ENCODE measurements at places on chromosomes 11 and 22. TPM values are rescaled to one million over a fixed set of nuclear protein-coding genes. Genes with fewer than 3 reads are reported as not detected.
A peak's percentile ranks its signal among the peaks of the same experiment; 100 is the strongest.

GRCh38 chr11:129595038-129595962 lies 219.7 kb downstream of the BARX2 start:
- H3K36me3 ChIP-seq = no peaks in the 10 kb centered on the region
- no peak overlapping the region for H3K4me3 ChIP-seq
- no peaks in the 10 kb centered on the region for H3K27me3 ChIP-seq

GRCh38 chr22:44305888-44306287 lies 6.9 kb downstream of the SHISAL1 start:
- no peak overlapping the region for H3K4me3 ChIP-seq
- H3K27me3 ChIP-seq = no peaks in the 10 kb centered on the region
- no peaks in the 10 kb centered on the region for H3K36me3 ChIP-seq
- H3K4me1 ChIP-seq = no peaks in the 10 kb centered on the region

- no peak overlapping the region for H3K4me3 ChIP-seq
- H3K27me3 ChIP-seq = no peaks in the 10 kb centered on the region
- DNase-seq = no peak
- no peak overlapping the region for H3K27ac ChIP-seq
Measured at GRCh38 chr11:28346209-28346608, 238.0 kb downstream of the METTL15 start.

GRCh38 chr11:15665368-15665871 lies 550.7 kb downstream of the INSC start:
- H3K27me3 ChIP-seq = no peaks in the 10 kb centered on the region

- peaks cover 16% of the 10 kb centered on the region for H3K36me3 ChIP-seq
- H3K4me3 ChIP-seq = no peak overlapping the region
- DNase-seq = no peak
Measured at GRCh38 chr11:18091731-18092130, 14.2 kb downstream of the SAAL1 start.

- H3K4me1 ChIP-seq = no peaks in the 10 kb centered on the region
- DNase-seq = no peak
- H3K27ac ChIP-seq = no peak overlapping the region
- H3K36me3 ChIP-seq = no peaks in the 10 kb centered on the region
- no peak overlapping the region for H3K4me3 ChIP-seq
Measured at GRCh38 chr11:104122011-104122635, 41.8 kb downstream of the PDGFD start.

GRCh38 chr11:32385998-32386397 lies 49.3 kb downstream of the WT1 start:
- no peak overlapping the region for H3K27ac ChIP-seq
- H3K4me3 ChIP-seq = no peak overlapping the region
- no peaks in the 10 kb centered on the region for H3K36me3 ChIP-seq
- H3K4me1 ChIP-seq = peaks cover 8% of the 10 kb centered on the region
- H3K27me3 ChIP-seq = no peaks in the 10 kb centered on the region

The SMIM35 gene
- total RNA-seq = not detected

DNA sequence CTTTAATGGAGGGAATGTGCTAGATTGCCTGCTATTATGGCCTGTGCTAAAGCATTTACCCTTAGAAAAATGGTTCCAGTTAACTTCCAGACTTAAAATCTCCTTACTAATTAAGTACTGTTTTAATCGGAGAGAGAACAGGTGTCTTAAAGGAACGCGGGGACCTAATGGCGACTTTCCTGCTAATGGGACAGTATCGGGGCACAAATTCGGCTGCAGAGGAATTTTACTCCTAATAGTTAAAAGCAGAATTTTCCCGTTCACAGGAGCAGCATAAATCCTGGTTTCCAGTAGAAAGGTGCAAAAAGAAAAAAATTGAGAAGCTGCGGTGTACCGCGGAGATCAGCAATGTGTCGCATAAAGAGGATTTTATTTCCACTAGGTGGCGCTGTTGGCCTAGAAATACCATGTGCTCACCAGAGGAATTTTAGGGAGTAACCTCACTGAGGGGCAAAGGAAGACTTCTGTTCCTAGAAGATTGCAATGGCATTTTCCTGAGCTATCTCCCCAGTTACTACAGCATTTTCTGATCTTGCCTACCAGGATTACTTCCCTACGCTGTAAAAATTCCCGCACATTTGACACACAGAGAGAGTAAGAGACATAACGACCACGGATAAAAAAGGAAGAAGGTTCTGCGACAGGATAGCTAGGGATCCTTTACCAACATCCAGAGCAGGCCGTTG lies 44.5 kb downstream of the ZNF280B start:
- H3K36me3 ChIP-seq = no peaks in the 10 kb centered on the region
- H3K4me1 ChIP-seq = no peaks in the 10 kb centered on the region
- no peak overlapping the region for H3K4me3 ChIP-seq
- DNase-seq = peak; percentile 15

The SCGB1D2 gene
- 0.85 TPM for total RNA-seq

The KDM4E gene
- not detected for total RNA-seq

The STK33 gene
- total RNA-seq = 3.9 TPM

The SLC5A4 gene
- not detected for total RNA-seq

- no peak overlapping the region for H3K4me3 ChIP-seq
- no peaks in the 10 kb centered on the region for H3K4me1 ChIP-seq
- H3K27ac ChIP-seq = no peak overlapping the region
- no peaks in the 10 kb centered on the region for H3K36me3 ChIP-seq
Measured at GRCh38 chr22:47997052-47997590, 1234.7 kb downstream of the TBC1D22A start.

DNA sequence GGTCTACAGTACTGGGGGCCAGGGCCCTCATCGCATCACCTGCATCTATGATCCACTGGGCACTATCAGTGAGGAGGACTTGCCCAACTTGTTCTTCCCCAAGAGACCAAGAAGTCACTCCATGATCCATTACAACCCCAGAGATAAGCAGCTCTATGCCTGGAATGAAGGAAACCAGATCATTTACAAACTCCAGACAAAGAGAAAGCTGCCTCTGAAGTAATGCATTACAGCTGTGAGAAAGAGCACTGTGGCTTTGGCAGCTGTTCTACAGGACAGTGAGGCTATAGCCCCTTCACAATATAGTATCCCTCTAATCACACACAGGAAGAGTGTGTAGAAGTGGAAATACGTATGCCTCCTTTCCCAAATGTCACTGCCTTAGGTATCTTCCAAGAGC lies 3.8 kb upstream of the PPFIBP2 start:
- no peak overlapping the region for H3K4me3 ChIP-seq
- no peak overlapping the region for H3K27ac ChIP-seq
- DNase-seq = no peak
- peaks cover 13% of the 10 kb centered on the region for H3K4me1 ChIP-seq
- peaks cover 5% of the 10 kb centered on the region for H3K27me3 ChIP-seq

- DNase-seq = no peak
- no peak overlapping the region for H3K27ac ChIP-seq
- no peaks in the 10 kb centered on the region for H3K36me3 ChIP-seq
- no peaks in the 10 kb centered on the region for H3K27me3 ChIP-seq
Measured at GRCh38 chr11:19683141-19683805, 29.4 kb upstream of the NAV2 start.

- no peak overlapping the region for H3K27ac ChIP-seq
- H3K4me1 ChIP-seq = peaks cover 14% of the 10 kb centered on the region
- H3K4me3 ChIP-seq = no peak overlapping the region
- H3K27me3 ChIP-seq = no peaks in the 10 kb centered on the region
- no peak for DNase-seq
Measured at GRCh38 chr11:44729713-44730112, 3.0 kb downstream of the TSPAN18 start.

DNA sequence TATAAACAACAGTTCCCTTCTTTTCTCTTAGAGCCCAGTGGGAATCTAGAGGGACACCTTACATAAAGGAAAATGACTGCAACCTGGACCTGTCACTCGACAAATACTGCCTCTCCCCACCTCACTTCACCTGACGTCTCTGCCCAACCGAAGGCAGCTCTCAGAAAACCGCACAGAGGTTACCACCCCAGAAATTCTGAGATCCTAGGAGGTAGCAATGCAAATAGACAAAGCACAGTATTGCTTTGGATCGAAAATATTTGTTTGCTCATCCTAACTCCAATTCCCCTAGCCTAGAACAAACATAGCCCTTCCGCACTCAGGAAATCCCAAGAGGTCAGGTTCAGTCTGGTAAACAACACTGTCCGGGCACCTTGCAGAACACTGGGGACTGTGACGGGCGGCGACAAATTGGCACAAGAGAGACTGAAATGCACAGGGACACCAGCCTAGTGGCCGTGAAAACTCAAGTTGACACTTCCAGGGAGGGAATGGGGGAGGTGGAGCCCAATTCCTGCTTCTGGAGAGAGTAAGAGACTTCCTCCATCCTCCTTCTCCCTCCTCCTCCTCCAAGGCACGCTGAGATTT lies 420 bp upstream of the TRIM44 start:
- DNase-seq = no peak
- peaks cover 8% of the 10 kb centered on the region for H3K4me1 ChIP-seq
- peak overlapping the region; percentile 73 for H3K4me3 ChIP-seq
- H3K27me3 ChIP-seq = no peaks in the 10 kb centered on the region

The C22orf15 gene
- not detected for total RNA-seq

GRCh38 chr11:69949327-69949726 lies 128.8 kb upstream of the ANO1 start:
- H3K4me3 ChIP-seq = no peak overlapping the region
- no peaks in the 10 kb centered on the region for H3K27me3 ChIP-seq
- no peaks in the 10 kb centered on the region for H3K36me3 ChIP-seq
- peaks cover 15% of the 10 kb centered on the region for H3K4me1 ChIP-seq
- H3K27ac ChIP-seq = peak overlapping the region; percentile 49

The PKNOX2 gene
- total RNA-seq = not detected

DNA sequence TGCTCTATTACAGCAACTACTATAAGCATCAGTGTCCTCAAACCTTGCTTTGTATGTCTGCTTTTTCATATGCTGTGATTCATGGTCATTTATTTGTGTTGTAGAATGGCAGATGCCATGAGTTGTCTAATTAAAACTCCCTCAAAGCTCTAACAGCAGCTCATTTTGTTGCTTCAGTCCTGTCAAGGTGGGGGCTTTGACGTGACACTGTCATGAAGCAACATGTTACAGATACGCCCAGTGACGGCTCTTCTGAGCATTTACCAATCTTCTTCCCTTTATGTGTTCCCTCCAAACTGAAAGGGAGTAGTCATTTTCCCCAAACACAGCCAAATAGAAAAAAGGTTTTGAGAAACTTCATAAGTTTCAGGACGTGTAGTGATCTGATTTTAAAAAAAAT lies 106.7 kb downstream of the DBX1 start:
- H3K27ac ChIP-seq = no peak overlapping the region
- no peaks in the 10 kb centered on the region for H3K4me1 ChIP-seq
- H3K27me3 ChIP-seq = no peaks in the 10 kb centered on the region
- no peaks in the 10 kb centered on the region for H3K36me3 ChIP-seq
- DNase-seq = no peak
- H3K4me3 ChIP-seq = no peak overlapping the region

- no peaks in the 10 kb centered on the region for H3K4me1 ChIP-seq
- no peak for DNase-seq
- no peaks in the 10 kb centered on the region for H3K27me3 ChIP-seq
Measured at GRCh38 chr11:26835611-26836010, 113.8 kb upstream of the SLC5A12 start.

The TP53I11 gene
- 132 TPM for total RNA-seq

The OR10A3 gene
- total RNA-seq = not detected

The MFRP gene
- total RNA-seq = not detected

The APOL3 gene
- total RNA-seq = 3.2 TPM

The BBOX1 gene
- total RNA-seq = not detected

The MOB2 gene
- 51.2 TPM for total RNA-seq

The KLHL35 gene
- 10.9 TPM for total RNA-seq

DNA sequence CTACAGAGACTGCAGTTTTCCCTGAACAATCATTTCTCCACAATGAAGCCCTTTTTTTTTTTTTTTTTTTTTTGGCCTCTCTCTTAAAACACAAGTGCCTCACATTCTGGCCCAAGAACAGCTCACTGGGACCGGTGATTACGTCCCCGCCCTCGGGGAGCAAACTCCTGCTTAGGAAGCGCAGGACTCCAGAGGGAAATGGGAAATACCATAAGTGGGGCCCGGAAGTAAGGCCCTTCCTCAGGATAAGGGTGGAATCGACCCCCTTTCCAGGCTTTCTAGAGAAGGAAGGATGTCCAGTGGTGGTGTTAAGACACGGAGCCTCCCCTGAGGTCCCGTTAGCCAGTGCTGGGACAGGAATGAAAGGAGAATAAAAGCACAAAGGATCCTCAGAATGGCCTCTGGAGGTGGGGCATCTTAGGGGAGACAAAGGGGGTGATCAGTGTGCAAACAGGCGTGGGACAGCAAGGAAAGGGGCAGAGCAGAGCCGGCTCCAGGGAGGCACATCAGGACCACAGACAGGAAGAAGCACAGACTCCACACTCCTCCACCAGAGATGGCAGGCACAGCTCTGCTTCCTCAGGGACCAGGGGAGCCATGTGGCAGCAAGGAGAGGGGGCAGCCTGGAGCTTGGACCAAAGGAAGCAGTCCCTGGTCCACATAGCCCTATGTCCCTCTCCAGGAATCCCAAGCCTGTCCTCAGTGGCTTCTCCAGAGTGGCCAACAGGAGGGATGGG lies 61.3 kb downstream of the CHST1 start:
- DNase-seq = no peak
- H3K4me3 ChIP-seq = no peak overlapping the region
- H3K27ac ChIP-seq = no peak overlapping the region
- H3K4me1 ChIP-seq = no peaks in the 10 kb centered on the region

DNA sequence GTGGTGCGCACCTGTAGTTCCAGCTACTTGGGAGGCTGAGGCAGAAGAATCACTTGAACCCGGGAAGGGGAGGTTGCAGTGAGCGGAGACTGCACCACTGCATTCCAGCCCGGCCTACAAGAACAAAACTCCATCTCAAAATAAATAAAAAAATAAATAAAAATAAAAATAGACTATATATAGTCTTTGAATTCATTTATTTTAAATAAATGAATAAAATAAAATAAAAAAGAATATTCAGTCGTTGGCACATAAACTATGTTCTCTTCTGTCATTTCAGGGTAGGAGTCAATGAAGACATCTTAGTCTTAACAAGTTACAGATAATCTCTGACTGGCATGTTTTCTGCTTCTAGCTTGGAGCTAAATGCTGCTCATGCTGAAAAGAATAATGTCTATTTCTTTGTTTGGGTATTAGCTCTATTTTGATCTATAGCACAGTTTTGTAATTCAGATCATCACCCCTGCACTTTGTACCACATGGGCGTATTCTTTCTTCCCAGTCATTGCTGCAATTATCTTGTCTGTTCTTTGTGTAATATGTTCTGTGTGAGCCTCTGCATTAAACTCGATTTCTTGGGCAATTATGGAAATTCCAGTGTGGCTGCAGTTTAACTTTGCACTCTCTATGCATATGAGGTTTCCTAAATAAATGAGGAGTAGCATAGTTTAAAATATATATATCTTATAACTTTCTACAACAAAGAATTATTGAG lies 1.4 kb upstream of the MS4A14 start:
- DNase-seq = no peak
- H3K27ac ChIP-seq = no peak overlapping the region
- no peaks in the 10 kb centered on the region for H3K36me3 ChIP-seq
- no peaks in the 10 kb centered on the region for H3K27me3 ChIP-seq
- H3K4me1 ChIP-seq = no peaks in the 10 kb centered on the region
- no peak overlapping the region for H3K4me3 ChIP-seq

DNA sequence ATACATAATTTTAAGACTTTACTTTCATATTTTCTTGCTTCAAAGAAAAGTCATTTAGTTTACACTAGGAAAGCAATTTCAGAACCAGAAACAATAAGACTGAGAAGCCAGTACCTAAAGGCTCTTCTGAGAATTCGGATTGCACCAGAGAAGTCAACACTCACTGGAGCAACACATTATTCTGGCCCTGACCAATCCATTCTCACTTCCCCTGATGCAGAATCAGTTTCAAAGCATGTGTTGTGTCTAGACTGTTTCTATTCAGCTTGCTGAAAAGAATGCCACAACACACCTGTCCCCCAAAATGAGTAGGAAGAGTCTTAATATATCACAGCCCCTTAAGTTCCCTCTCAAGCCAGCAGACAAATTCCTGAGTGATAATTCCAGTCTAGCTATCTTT lies 1074.3 kb upstream of the TENM4 start:
- no peaks in the 10 kb centered on the region for H3K4me1 ChIP-seq
- H3K27ac ChIP-seq = no peak overlapping the region
- H3K4me3 ChIP-seq = no peak overlapping the region

The CLDN5 gene
- 0.18 TPM for total RNA-seq

The HSPB2 gene
- total RNA-seq = not detected

Measured in Panc1 (cell line).